ENCODE measurements at places on chromosomes 16 and 17.

DNA sequence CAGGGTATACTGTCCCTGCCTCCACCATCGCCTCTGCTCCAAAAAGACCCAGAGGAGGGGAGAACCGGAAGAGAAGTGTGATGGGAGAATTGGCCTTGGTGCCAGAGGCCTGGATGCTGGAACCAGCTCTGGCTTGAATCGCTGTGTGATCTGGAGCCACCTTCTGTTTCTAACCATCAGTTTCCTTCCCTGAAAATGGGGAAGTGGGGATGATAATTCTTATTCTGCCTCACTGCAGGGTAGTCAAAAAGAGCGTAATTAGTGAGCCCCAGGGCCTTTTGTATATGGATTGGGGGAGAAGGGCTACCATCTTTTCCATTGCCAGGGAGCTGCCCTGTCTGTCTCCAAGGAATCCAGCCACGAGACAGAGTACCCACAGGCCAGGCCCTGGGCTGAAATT, 52.2 kb downstream of the CCT6B start:
- DNase-seq, result no peak

DNA sequence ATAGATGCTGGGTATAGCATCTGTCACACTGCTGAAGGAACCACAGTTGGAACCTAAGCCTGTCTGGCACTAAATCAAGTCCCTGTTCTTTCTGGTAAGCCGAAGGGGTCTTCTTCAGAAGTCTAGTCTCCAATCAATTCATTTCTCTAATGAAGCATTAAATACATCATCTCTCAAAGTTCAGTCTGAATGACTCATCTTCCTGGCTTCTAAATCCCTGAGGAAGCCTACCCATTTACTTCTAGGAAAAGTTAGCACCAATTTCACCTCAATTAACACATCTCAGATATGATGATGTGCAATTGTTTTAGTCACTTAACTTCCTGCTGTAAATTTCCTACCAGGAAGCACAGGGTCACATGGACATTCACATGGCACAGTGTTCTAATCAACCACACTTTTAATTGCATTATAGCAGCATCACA, 49.9 kb downstream of the TEX14 start:
- DNase-seq, result no peak

- no peak for DNase-seq
Observed at GRCh38 chr16:9154567-9155410, 63.3 kb downstream of the HAPSTR1 start.

GRCh38 chr17:6020376-6021010, 49.7 kb upstream of the WSCD1 start:
- no peak for DNase-seq

DNA sequence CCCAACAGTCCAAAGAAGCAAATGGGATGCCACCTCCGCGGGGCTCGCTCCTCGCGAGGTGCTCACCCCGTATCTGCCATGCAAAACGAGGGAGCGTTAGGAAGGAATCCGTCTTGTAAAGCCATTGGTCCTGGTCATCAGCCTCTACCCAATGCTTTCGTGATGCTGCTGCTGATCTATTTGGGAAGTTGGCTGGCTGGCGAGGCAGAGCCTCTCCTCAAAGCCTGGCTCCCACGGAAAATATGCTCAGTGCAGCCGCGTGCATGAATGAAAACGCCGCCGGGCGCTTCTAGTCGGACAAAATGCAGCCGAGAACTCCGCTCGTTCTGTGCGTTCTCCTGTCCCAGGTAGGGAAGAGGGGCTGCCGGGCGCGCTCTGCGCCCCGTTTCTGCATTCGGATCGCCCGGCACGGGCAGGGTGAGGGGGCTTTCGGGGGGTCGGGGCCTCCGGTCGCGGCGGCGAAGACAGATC, at the start of gene CDH13:
Gene CDH13, plus strand, starts transcription at position 179 of the 471 bp plus-strand sequence.
- DNase-seq, result no peak

DNA sequence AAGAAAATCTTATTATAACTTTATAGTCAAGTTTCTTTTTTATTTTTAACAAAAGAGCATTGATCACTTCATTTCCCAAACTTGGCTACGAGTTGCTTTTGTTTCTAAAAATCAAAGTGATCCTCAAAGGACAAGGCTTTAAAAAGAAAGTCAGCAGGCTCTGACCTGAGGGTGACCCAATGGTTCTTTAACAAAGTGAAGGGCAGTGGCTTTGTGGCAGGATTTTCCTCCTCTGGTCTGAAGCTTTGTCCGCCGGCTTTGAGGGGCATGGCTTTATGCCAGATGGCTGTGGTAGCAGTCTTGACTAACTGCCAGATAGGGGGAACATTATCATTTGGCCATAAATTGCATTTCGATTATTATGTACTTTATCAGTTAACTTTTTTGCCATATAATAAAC, 28.5 kb downstream of the IQCK start:
- no peak for DNase-seq

GRCh38 chr17:62888148-62888547, 77.9 kb upstream of the TANC2 start:
- DNase-seq, result no peak

Measured in epithelial cell of prostate (primary cell).